Right lobe of liver (tissue), 6 donors: ENCODE measurements at places on chromosomes 1 and 21. TPM values are rescaled to one million over a fixed set of nuclear protein-coding genes. Genes with fewer than 3 reads are reported as not detected.
A peak's percentile ranks its signal among the peaks of the same experiment; 100 is the strongest.

MATN1 gene
- not detected for total RNA-seq

GIPC2 gene
- 7.2 TPM for total RNA-seq

TMEM53 gene
- 24.4 TPM for total RNA-seq

PTPN7 gene
- 0.18 TPM for total RNA-seq

TTC22 gene
- 2.7 TPM for total RNA-seq

DNA sequence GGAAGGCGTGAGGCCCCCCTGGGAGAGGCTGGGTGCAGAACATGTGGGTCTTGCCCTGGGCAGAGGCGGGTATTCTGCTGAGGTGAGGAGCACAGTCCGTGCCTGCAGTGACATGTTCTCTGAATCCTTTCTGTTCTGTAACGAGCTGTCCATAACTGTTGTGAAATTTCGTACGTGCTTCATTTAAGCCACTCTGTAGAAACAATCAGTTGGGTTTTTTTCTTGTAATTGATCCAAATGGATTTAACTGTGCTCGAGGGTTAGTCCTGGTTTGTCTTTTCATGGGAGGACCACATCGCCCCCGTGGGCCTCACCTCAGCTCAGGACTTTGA is 45.4 kb upstream of the DIP2A start:
- no peaks in the 10 kb centered on the region for H3K36me3 ChIP-seq
- DNase-seq: no peak
- H3K4me3 ChIP-seq: no peak overlapping the region
- no peak overlapping the region for H3K27ac ChIP-seq
- no peaks in the 10 kb centered on the region for H3K27me3 ChIP-seq

- H3K36me3 ChIP-seq: no peaks in the 10 kb centered on the region
- H3K4me3 ChIP-seq: no peak overlapping the region
- DNase-seq: no peak
- H3K4me1 ChIP-seq: no peaks in the 10 kb centered on the region
- H3K27me3 ChIP-seq: no peaks in the 10 kb centered on the region
Measured at GRCh38 chr1:71372496-71372895, 291.7 kb upstream of the ZRANB2 start.

DNA sequence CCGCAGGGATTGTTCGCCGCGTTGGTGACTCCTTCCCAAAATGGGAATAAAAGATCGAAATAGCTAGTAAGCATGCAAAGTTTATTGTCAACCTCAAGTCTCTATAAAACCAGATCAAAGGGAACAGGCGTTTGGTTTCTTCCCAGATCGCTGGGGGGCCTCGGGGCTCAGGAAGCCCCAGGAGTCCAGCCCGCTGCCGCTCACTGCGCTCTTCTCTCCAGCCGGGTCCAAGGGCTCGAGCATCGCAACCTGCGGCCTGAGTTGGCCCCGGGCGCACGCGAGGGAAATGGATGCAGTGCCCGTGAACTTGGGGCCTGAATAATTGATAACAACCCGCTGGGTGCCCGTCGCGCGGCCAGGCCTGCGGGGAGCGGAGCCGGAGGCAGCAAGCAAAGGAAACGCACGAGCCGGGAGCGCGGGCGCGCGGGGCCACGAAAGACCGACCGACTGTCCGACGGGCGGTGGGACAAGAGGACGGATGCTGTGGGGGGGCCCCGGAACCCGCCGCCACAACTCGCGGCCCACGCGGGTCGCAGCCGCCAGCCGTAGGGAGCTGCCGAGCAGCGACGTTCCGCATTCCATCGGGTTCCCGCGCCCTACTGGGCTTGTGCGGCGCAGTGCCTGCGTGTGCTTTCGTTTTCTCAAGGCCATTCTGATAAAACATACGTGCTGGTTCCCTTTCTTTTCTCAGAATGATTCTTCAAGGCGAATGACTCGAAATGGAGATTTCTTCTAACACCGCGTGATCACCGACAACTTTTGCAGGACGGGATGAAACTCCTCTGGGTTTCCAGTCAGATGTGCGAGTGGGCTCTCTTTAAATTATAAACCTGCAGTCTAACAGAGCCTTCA is 14.0 kb upstream of the ALX3 start:
- H3K27ac ChIP-seq: no peak overlapping the region
- DNase-seq: no peak
- H3K36me3 ChIP-seq: no peaks in the 10 kb centered on the region

DNA sequence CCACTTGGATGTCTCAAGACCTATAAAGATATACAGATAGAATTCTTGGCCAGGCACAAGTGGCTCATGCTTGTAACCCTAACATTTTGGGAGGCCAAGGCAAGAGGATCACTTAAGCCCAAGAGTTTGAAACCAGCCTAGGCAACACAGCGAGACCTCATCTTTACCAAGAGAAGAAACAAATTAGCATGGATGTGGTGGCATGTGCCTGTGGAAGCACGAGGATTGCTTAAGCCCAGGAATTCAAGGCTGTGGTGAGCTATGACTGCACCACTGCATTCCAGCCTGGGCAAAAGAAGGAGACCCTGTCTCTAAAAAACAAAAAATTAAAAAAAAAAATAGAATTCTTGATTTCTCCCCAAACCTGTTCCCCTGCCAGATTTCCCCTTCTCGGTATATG is 8.3 kb downstream of the ASAP3 start:
- H3K27ac ChIP-seq: peak overlapping the region; percentile 9
- H3K36me3 ChIP-seq: no peaks in the 10 kb centered on the region
- no peaks in the 10 kb centered on the region for H3K4me1 ChIP-seq
- H3K27me3 ChIP-seq: no peaks in the 10 kb centered on the region
- DNase-seq: no peak

GRCh38 chr1:246226041-246226440 is 281.0 kb downstream of the SMYD3 start:
- no peak overlapping the region for H3K27ac ChIP-seq
- H3K4me1 ChIP-seq: no peaks in the 10 kb centered on the region
- no peak for DNase-seq

DNA sequence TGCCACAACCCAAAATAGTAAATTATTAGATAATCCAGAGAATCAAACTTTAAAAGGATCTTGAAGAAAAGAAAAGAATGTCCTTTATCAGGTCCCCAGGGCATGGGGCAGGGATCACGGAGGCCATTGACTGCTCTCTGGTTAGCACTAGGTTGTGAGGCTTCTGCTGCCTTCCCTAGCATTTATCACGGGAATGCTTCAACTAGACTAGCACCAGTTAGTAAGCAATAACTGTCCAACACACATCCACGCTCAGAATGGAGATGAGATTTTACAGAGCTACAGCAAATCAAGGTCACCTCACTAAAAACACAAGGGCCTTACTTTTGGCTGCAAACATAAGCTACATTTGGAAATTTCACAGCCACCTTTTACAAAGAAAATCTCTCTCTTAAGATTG is 304.0 kb downstream of the NFIA start:
- peaks cover 43% of the 10 kb centered on the region for H3K36me3 ChIP-seq
- DNase-seq: no peak
- no peaks in the 10 kb centered on the region for H3K4me1 ChIP-seq
- H3K27me3 ChIP-seq: no peaks in the 10 kb centered on the region
- no peak overlapping the region for H3K27ac ChIP-seq

DNA sequence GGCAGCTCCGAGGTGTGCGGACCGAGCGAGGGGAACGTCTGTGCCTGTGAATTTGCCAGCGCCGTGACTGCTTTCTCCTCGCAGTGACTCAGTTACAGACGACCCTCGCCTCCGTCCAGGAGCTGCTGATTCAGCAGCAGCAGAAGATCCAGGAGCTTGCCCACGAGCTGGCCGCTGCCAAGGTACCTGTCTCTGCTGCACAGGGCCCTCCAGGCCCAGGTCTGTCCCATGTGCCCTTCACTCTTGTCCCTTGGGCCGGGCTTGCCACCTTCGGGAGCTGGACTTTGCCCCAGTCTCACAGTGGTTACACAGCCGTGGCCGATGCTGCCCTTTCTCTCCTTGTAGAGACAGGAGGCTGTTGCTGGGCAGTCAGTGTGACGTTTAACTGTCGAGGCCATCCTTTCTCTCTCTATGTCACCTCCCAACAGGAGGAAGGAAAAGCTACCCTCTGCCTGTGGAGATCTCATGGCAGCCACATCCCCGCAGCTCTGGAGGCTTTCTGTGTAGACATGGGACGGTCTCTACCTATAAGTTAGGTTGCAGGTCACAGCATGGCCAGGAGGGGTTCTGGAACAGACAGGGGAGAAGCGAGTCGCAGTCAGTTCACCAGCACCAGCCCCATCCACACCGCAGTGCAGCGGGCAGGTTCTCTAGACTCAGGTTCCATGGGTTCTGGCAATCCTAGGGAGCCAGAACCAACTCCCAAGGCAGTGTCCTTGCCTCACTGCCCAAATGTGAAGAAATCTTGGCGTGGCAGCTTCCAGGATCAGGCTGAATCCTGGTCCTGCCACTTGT is 149.7 kb downstream of the PEX14 start:
- no peaks in the 10 kb centered on the region for H3K27me3 ChIP-seq
- H3K36me3 ChIP-seq: no peaks in the 10 kb centered on the region
- H3K27ac ChIP-seq: no peak overlapping the region
- H3K4me3 ChIP-seq: no peak overlapping the region
- no peaks in the 10 kb centered on the region for H3K4me1 ChIP-seq
